ENCODE measurements at places on chromosomes 5 and 9.

- no peak for DNase-seq
Measured at GRCh38 chr5:95738072-95738471, 6.9 kb downstream of the RHOBTB3 start.

DNA sequence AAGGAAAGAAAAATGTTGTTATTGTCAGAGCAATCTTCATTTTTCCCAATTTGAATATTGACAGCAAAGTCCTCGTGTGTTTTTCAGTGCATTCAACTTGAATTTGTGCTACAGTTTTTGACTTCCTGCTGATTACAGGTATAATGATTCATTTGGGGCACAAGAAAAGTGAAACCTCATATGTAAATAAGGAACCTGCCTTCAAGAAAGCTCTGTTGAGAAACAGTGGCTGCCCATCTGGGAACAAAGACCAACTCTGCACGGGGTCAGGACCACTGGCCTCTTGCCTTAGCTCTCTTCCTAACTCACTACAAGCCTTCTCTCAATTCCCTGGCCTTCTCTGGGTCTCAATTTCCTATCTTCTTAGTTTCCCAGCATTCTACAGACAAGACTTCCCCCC is 21.0 kb downstream of the TIMD4 start:
- DNase-seq, result no peak

DNA sequence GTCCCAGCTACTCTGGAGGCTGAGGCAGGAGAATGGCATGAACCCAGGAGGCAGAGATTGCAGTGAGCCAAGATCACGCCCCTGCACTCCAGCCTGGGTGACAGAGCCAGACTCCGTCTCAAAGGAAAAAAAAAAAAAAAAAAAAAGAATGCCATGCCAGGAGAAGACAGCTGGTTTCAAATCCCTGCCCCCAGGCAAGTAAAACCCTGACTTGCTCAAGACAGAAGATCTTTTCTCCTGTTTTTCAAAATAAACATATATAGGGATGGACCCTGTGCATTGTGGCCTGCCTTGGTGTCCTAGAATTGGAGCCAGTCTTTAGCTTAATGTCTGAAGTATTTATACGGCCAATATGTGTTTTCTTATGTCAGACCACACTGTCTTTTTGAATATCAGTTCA is 177.1 kb downstream of the NR3C1 start:
- no peak for DNase-seq

- DNase-seq, result no peak
Measured at GRCh38 chr9:76245518-76245917, 148.7 kb downstream of the RFK start.

DNA sequence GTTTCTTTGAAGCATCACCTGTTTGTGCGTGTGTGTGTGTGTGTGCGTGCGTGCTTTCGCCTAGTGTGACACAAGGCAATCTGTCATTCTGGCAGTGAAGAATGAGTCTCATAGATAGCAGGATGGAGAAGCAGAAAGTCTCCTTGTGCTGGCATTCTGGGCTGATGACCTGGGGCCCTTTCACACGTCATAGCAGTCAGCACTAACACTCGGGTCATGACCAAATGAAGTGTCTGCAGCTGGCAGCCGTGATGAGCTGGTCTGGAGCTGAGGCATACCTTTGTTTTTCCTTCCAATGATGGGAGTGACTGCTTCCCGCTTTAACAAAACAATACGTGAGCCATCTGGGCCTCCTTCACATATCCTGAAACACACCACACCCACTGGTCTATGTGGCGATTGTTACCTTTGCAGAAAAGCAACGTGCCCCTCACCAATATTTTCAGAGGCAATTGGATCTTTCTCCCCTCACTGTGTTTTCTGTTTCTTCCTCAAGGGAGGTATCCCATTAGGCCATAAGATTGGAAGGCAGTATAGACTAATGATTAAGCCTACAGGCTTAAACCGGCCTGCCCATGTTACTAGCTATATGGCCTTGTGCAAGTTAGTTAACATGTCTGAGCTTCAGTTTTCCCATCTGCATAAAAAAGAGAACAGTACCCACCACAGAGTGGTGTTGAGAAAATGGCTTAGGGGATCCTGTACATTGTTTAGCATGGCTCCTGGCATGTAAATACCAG is 88.8 kb downstream of the SREK1 start:
- DNase-seq, result no peak

GRCh38 chr5:83204651-83205050 is 127.3 kb downstream of the XRCC4 start:
- no peak for DNase-seq

DNA sequence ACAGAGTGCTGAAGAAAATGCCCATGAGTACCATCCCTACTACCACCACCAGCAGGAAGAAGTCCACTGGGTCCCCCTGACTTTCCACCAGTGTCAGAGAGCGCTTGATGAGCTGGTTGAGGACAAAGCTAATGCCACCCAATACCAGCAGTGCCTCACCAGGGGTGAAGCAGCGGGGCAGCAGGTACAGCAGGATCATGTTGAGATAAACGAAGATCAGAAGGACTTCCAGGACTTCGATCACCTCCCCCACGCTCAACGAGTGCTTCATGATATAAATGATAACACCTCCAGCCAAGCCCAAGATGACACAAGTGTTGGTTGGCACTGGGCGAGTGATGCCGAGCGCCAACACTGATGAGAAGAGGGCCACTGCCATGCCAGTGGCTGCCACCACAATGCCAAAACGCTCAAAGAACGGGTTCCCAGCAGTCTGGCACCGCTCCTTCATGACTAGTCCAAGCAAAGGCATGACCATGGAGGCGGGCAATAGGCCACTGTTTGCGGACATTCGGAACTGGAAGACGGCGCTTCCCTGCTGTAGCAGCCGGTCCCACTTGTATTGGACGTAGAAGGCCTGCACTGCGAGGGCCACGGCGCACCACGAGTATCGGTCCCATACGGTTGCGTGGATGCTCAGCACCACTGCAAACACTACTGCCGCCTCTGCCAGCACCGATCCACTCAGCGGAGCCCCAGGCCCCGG is 679 bp downstream of the DOLK start:
- no peak for DNase-seq

DNA sequence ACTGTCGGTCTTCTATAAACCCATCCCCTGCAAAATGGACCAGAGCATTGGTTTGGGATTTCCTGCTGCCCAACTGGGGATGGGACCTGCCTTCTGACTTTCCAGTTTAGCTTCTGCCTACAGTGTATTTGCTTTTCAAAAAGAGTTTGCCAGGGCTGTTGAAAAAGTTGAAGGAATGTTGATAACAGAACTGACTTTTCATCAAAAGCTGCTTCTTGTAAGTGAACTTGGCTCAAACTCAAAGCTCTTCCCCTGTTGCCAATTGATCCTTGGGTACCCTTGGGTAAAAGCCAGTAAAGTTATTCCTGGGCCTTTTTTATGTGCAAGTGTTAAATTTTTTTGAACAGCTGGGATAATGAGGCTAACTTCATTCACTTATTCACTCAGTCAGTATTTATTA is 142.9 kb upstream of the SLC30A5 start:
- no peak for DNase-seq

DNA sequence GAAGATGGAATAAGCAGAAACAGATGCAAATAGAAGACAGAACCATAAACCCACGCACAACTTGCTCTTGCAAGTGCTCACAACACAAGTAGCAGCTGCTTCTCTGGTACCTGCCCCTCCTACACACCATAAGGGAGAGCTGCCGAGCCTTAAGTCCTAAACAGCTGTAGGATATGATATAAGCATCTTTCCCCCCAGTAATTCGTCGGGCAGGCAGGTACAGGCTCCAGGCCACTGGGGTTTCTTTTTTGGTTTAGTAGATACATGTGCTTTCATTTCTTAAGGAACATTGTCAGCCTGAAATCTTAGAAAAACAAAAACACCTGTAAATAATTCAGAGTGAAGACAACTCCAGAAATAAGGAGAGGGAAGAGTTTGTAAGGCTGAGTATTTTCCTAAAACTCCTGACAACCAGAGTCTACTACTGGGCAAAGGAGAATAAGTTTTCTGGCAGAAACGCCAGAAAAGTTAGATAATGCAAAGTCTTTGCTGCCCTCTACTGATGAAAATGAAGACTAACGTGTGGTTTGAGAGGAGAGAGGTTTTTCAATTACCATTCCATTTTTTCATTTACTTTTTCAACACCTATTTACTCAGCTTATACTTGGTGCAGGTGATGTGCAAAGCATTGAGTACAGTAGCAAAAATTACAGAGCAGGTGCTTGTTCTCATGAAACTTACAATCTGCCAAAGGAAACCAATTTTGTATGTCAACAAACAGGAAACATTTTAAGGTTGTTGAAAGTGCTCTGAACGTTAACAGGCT is 20.1 kb upstream of the TCERG1 start:
- no peak for DNase-seq

DNA sequence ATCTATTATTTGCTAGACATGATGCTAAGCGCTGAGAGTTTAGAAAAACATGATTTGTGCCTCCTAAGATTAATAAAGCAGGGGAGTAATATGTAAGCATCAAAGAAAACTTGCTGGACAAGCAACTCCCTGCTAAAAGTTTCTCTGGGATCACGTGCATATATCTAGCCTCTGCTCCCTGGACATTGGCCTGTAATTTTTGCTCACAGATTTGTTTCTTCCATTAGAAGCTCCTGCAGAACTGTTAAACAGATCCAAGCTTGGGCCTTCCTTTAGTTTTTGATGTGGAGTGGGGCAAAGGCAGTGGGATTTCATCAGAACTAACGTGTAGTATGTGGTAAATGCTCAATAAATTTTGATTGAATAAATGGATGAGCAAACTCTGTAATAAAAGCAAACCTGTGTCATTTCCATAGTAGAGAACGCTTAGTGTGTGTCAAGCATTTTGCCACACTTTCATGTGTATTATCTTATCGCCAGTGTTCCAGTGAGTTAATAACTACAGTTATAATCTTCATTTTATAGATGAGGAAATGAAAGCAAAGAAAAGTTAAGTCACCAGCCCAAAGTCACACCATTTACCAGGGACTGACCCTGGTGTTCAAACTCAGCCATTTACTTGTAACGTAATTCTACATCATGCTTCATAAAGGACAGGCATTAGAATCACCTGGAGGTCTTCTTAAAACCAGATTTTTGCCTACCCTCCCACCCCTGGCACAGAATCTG is 100.3 kb downstream of the PCSK5 start:
- no peak for DNase-seq

DNA sequence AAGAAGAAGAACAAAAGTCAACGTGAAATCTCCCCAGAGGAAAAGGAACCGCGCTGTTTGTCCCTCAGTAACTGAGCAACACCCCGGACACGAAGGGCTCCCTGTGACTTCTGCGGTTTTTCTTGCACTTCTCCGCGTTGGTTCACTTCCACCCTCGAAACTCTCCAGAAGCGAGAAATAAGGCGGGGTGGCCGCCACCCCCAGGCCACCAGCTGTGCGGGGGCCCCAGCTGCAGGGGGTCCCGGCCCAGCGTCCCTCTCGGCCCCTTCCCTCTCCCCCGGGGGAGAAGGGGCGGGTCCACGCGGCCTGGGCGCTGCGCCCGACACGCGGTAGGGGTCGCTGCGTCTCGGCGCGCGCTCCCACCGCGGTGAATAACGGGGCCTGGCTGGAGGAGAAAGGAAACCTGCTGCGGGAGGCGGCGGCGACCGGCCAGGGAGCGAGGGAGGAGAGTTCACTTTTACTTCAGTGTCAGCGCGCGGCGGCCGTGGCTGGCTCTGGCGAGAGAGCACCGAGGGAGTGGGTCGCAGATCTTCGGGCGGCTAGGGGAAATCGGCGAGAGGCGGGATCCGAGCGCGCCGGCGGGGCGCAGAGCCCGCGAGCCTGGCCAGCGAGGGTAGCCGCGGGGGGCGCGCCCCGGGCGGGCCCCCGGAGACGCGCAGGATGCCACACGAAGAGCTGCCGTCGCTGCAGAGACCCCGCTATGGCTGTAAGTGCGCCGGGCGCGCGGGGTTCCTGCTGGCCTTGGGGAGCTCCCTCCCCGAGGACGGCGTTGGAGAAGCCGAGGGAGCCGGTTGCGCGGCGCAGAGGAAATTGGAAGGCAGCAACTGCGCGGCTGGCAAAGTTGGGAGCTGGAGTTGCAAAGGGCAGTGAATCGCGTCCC is at the start of gene IQGAP2:
IQGAP2 (plus strand) TSS at position 400 of the 880 bp plus-strand sequence; CDS start at position 661, 261 bp downstream.
- peak; percentile 58 for DNase-seq

GRCh38 chr5:1438871-1439270 is 6.4 kb downstream of the SLC6A3 start:
- DNase-seq, result no peak

DNA sequence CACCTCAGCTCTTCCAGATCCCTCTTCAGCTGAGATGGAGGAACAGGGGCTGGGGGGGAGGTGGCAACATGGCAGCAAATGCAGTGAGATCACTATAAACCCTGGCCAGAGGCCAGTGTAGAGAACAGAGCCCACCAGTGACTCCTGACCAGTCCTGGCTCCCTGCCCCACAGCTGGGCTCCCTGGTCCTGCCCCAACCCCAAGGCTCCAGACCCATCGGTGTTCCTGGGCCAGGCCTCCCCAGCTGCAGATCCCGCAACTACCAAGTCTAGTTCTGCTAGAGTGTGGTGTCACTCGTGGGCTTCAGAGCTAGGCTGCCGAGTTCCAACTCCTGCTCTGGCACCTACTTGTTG is 16.8 kb downstream of the AKNA start:
- DNase-seq, result no peak

- no peak for DNase-seq
Measured at GRCh38 chr5:178394074-178394473, 161.5 kb upstream of the PHYKPL start.

- no peak for DNase-seq
Measured at GRCh38 chr5:102905056-102905455, 150.0 kb downstream of the PAM start.

- no peak for DNase-seq
Measured at GRCh38 chr5:130116972-130117371, 212.7 kb downstream of the CHSY3 start.

GRCh38 chr5:119354537-119355243 is 1.1 kb upstream of the TNFAIP8 start:
- DNase-seq, result no peak

DNA sequence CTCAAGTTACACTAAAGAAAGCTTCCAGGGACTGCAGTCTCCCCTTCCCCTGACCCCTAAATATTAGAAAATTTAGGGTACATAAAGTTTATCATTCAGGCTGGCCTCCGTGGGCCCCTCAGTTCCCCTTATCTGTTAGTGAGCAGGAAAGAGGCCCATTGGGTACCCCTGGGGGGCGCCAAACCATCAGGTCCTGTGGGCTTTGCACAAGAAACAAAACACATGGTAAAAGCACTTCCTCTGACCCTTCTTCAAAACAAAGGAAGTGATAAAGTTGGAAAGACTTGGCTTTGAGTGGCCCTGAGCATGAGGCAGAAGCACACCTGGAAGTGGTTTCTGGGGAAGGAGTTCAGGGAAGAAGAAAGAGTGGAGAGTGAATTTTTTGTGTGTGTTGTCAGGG is 213.0 kb downstream of the SMARCA2 start:
- no peak for DNase-seq

- DNase-seq, result no peak
Measured at GRCh38 chr5:76626738-76627137, 3.5 kb upstream of the F2RL2 start.

DNA sequence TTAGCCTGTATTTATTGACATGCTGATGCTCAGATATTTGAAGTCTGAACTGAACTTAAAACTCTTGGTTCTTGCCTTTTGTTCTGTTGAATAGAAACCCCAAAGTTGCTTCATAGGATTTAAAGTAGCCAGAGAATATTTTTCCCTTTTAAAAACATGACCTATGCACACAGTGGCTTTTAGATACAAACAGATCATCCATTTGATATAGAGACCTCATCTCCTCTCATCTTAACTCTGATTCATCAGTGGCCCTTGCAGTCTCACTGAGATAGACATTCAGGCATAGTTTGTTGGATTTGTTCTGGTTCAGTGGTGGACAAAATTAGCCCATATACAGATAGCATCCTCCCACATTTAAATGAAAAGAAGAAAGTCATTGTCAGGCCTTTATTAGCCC is 43.5 kb upstream of the PJA2 start:
- DNase-seq, result no peak

GRCh38 chr9:76459694-76460635 is 983 bp downstream of the GCNT1 start:
- DNase-seq, result no peak
